ENCODE measurements at places on chromosomes 6 and 20. TPM values are rescaled to one million over a fixed set of nuclear protein-coding genes. Genes with fewer than 3 reads are reported as not detected.

DNA sequence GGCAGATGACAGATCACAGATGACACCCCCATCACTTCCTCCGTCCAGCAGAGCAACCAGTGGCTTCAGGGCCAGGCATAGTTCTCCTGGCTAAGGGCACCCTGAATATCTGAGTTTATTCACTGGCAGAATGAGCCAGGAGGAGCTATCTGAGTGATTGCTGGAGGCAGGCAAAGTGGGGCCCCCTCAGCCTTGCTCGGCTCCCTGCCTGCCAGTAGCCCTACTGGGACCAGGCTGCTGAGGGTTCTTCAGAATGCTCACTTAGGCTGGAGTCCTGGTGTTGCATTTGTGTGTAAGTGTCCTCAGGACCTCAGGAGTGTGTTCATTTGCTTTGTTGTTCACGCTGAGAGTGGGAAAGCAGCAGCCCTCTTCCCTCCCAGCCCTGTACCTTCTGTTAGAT, 31.2 kb downstream of the CHMP4B start:
- no peak for DNase-seq

DNA sequence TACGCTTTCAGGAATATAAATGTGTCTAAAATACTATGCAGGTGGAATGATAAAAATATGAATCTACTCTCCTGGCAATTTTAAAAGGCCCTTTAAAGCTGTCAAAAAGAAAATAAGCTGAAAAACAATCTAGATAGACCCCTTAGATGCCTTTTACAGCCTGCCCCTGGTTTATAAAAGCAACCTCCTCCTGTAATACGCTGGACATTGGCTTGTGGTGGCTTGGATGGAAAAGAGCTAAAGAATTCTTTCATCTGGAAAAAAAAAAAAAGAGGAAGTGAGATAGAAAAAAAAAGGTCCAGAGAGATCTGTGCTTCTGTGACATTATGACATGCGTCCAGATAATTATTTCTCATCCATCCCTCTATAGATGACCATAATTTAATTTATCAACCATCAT, 115.9 kb upstream of the NRSN1 start:
- DNase-seq = no peak

DNA sequence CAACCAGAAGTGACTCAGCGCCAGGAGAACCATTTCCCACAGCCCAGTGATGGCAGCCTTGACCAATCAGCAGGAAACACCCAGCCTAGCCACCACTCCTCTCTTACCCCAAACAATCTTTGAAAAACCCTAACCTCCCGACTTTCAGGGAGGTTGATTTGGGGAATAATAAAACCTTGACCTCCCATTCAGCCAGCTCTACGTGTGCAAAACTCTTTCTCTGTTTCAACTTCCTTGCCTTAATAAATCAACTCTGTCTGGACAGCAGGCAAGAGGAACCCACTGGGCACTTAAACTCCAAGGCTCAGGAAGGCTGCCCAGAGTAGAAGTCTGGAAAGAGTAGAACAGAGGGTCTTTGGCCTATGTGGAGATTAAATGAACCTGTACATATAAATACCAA, 35.0 kb downstream of the SERPINB1 start:
- DNase-seq = no peak

GRCh38 chr6:4676016-4676415, 100.2 kb upstream of the CDYL start:
- no peak for DNase-seq

GRCh38 chr6:133730881-133731280, 158.0 kb upstream of the TCF21 start:
- DNase-seq = peak; percentile 70

Gene HLA-DRB1
- polyA plus RNA-seq = 23.4 TPM

Gene RIPPLY2
- not detected for polyA plus RNA-seq

- no peak for DNase-seq
Observed at GRCh38 chr20:61517419-61517818, 265.4 kb downstream of the CDH4 start.

Gene MARCKS
- polyA plus RNA-seq = 270 TPM

- no peak for DNase-seq
Observed at GRCh38 chr6:51260003-51260402, 441.3 kb downstream of the TFAP2B start.

DNA sequence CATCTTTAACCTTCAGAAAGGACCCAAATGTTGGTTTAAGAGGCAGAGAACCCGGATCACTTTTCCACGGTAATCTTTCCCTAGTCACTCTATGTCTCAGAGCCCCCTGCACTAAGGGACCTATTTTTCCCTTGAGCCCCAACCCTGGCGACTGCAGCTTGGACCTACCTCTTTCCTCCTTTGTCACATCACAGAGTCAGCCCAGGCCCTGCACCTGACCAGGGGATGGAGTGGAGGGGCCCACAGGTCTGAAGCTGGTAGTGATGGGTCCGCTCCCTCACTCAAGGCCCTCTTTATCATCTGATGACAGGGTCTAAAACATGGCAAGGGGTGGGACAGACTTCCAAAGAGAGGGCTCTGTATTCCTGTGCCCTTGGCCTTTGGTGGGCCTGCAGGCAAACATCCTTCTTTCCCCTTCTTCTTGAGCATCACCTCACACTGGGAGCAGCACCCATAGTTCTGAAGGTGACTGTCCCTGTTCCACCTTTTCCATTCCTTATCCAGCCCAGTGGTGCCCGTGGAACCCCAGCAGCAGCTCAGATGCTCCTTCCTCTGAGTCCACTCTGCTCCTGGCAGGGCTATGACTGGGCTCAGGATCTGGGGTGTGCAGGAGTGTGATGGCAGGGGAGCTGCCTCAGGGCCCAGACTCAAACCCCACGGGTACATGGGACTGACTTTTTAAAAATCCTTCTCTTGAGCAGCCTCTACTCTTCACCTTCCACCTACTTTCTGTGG, 6.3 kb downstream of the RAET1L start:
- DNase-seq = no peak

- DNase-seq = no peak
Observed at GRCh38 chr6:146560607-146561006, 17.0 kb downstream of the RAB32 start.

DNA sequence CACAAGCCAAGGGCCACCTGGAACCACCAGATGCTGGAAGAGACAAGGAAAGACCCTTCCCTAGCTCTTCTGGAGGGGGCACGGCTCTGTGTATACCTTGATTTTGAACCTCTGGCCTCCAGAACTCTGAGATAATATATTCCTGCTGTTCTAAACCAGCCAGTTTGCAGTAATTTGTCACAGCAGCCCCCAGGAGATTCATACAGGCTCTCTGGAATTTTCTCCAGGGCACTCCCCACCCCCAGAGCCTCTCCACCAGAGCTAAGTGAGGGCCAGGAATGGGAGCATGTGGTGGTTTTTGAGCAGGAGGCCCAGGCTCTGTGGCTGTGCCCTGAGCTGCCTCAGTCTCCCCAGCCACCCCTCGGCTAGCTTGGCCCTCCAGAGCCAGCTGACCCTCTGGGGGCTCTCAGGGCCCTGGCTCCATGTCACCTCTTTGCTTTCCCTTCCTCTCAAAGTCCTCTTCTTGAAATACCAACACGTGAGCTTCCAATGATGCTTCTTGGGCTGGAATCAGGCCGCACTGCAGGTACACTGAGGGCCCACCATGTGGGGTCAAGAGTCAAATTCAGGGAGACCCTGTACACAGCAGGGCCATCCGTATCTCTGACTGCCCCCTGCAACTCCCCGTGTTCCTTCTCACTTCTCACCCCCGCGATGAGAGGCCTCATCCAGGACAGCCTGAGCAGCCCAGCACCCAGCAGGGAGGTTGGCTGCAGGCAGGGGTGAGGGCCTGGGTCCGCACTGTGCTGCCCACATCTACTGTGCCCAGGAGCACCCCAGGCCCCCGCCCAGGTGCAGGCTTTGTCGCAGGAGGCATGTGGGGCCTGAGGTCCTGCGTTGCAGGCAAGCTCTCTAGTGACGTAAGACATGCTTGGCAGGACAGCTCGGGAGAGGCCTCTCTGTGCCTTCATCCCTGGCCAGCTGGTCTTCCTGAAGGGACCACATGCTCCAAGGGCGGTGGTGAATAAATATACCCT, 155.5 kb downstream of the ANKRD60 start:
- no peak for DNase-seq

DNA sequence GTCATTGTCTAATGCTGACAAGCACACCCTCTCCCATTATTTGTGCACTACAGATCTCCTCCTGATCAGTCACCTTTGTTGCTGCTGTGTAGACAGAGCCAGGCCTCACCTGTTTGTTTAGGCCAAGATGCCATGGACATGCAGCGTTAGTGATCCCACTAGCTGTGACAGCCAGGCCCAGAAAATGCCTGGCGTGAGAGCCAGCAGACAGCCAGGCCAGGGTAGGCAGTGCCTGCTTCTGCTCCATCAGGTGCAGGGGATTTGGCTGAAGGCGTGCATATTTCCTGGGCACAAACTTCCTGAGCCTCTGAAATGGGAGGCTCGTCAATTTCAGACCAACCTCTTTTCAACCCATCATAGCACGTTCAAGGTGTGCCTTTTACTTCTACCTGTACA, 27.3 kb downstream of the MANBAL start:
- DNase-seq = no peak

Gene LYRM2
- 43.0 TPM for polyA plus RNA-seq

DNA sequence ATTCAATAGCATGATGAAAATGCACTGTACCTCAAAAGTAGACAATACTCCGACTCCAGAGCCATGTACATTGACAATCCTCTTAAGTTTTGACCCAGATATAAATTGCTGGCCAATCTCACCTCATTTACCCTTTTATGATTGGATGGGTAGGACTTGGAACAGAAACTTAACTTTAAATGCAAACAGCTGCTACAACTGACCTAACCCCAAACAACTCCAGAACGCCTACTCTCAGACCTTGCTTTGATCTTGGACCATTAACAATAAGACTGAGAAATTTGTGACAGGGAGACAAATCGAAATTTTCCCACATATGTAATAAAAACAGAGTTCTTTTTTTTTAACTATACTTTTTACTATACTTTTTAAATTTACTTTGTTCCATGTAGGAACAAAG, 200.5 kb upstream of the MCHR2 start:
- peak; percentile 2 for DNase-seq

GRCh38 chr6:44646355-44646754, 258.8 kb downstream of the CDC5L start:
- no peak for DNase-seq

GRCh38 chr6:169250660-169251059, 3.0 kb downstream of the THBS2 start:
- no peak for DNase-seq

DNA sequence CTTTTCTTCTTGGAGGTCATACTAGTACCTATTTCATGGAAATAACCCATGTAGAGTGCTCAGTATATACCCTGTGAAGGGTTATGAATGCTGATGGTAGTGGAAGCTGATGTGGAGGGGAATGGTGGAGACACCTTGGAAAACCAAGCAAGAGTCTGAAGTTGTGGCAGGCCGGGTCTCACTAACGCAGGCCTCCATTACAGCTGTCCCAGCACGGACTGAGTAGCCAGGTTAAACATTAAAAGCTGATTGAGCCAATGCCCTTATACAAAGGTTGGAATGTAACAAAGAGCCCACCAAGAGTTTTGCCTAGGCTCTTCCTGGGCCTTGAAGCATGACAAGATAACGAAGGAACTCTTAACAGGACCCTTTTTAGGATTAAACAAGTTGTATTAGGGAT, 2.1 kb upstream of the PCMTD2 start:
- no peak for DNase-seq

- no peak for DNase-seq
Observed at GRCh38 chr20:12019715-12020114, 102.0 kb downstream of the BTBD3 start.

DNA sequence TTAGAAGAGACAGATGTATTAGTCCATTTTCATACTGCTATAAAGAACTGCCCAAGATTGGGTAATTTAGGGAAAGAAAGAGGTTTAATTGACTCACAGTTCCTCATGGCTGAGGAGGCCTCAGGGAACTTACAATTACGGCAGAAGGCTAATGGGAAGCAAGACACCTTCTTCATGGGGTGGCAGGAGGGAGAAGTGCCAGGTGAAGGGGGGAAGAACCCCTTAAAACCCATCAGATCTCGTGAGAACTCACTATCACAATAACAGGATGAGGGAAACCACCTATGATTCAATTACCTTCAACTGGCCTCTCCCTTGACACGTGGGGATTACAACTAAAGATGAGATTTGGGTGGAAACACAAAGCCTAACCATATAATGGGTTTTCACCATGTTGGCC, 28.9 kb upstream of the PNRC1 start:
- no peak for DNase-seq

Gene TMEM74B
- polyA plus RNA-seq = 3.4 TPM

Gene FABP7
- 0.50 TPM for polyA plus RNA-seq

GRCh38 chr6:26156105-26156849, 69.0 kb downstream of the HFE start:
- peak; percentile 90 for DNase-seq

DNA sequence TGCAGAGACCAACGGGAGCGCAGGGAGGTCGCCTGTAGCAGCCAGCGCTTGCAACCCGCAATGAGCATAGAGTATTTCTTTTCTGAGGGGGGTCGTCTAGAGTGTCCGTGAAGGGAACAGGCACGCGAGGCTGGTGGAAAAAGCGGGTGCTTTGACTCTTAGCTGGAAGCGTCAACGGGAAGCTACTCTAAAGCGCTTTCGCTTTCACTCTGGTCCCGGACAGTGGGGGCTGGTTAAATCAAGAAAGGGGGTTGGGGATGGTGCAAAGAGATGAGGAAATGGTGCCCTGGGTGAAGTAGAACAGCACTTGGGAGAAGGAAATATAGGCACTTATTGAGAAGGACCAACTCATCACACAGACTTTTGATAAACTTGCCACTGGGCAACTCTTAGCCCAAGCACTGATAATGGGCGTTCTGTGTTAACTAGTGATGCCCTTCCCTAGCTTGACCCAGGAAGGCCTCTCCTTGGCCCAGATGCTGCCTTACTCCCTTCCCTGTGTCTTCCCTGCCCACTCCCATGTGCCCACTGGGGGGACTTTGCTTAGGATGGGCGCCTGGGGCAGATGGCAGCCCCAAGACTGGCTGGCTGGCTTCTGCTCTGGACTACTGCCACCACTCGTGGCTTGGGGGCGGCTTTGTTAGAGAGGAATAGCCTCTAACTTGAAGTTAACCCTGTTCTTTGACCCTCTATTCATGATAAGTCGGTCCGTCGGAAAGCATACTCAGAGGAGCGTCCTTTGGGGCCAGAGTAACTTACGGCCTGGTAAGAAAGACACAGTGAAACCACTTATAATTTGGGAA, 585 bp downstream of the PSMB9 start:
- no peak for DNase-seq

Gene SLC17A1
- 32.4 TPM for polyA plus RNA-seq

DNA sequence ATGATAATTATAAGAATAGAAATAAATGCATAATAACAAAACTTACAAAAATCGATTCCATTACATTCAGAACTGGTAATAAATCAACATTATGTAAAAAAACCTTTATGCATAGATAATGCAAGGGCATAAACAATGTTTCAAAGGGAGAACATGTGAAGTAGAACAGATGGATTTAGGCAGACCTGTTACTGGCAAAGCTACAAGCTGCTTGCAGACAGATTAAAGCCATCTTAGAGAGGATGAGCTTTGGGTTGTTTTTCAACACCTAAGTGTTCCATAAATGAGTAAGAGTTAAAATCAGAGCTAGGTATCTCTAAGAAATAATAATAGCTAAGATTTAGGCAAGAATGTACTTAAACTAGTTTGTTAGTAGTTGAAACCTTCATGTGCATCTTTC, 37.2 kb downstream of the SNAP25 start:
- DNase-seq = no peak

All from renal cortex interstitium (tissue), 15 donors.